ENCODE measurements at places on chromosomes 1 and 21.

GRCh38 chr1:156706657-156707416 lies 1.5 kb upstream of the CRABP2 start:
- no peak for DNase-seq

DNA sequence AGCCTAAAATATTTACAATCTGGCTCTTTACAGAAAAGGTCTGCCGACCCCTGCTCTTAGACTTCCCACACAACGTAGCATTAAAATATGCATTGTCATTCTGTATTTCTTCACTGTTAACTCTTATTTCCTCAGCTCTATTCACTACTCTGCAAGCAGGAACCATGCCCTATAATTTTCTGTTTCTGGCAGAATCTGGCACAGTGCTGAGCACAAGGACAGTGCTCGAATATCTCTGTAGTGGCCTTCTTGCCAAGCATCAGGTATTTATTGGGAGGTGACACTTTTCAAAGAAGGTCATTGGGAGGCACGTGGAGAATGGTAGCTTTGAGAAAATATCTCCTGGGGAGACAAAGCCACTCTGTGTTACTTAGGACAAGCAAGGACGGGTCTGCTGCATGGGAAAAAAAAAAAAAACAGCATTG lies 77.9 kb downstream of the PSMG1 start:
- DNase-seq: no peak

DNA sequence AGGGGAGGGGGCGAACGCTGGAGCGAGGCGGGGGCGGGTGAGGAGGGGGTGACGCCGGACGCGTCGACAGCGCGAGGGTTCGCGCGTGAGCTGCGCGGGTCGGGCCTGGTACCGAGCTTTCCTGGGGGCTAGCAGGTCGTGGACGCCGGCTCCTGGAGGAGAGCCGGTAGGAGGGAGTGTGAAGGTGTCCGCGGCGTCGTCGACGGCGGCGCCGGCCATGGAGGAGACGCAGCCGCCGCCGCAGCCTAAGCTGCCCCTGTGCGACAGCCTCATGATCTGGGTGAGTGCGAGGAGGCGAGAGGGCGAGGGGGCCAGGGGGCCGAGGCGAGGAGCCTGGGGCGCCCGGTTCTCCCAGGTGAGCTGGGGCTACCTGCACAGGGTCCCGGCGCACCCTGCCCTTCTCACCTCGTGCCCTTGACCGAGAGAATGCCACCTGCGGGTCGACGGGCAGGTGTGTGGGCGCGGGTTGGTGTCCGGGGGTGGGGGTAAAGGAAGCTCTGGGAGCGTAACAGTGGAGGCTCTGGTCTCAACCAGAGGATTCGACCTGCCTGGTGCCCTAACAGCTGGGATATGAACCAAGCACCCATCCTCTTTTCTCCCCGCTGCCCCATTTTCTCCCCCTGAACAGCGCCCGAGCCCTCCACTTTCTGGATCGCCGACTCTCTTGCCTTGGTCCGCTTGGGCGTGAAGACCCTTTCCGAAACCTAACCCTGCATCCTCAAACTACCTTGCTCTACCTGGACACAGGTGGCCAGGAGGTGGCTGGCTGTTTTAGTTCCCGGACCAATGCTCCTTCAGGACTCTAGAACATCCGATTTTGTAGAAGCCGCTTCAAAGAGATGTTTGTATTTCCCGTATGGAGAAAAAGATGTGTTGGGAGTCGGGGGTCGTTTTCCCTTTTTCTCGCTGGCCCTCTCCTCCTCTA lies at the start of gene HOOK1:
TSS of gene HOOK1 (plus strand) at position 49 of the 925 bp plus-strand sequence. CDS start at position 218, 169 bp downstream.
- DNase-seq: no peak

GRCh38 chr1:40221977-40222772 lies 25.6 kb upstream of the TMCO2 start:
- DNase-seq: no peak

DNA sequence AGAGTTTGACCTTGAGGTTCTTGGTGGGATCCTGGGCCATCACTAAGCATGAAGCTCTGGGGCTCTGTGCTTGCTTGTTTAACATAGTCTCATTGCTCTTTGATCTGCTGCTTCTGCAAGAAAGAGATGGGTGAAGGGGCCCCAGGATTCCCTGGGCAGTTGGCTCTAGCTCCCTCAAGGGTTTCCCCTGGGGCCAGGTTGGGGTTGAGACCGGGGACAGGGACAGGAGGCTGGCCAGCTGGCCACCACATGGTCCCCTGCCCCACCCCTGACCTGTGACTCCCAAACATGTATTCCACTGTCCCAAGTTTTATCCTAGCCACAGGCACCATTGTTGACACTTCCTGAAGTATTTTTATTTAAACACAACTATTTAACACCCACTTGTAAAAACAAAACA lies 69.5 kb downstream of the FHAD1 start:
- DNase-seq: no peak

DNA sequence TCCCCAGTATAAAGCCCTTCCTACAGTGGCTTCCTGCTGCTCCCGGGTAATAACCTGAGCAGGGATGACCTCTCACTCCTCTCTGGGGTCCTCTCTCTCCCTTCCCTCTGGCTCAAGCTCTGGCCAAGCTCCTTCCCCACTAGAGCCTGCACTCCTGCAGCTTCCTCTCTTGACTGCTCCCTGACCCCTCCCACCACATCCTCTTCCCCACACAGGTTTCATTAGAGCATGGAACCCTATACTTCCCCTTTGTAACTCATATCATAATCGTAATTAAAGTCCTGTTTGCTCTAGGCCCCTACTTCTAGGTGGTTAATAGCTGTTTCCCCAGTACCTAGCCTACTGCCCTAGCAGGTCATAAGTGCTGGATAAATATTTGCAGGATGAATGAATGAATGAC lies 146.2 kb downstream of the C1orf21 start:
- DNase-seq: no peak

DNA sequence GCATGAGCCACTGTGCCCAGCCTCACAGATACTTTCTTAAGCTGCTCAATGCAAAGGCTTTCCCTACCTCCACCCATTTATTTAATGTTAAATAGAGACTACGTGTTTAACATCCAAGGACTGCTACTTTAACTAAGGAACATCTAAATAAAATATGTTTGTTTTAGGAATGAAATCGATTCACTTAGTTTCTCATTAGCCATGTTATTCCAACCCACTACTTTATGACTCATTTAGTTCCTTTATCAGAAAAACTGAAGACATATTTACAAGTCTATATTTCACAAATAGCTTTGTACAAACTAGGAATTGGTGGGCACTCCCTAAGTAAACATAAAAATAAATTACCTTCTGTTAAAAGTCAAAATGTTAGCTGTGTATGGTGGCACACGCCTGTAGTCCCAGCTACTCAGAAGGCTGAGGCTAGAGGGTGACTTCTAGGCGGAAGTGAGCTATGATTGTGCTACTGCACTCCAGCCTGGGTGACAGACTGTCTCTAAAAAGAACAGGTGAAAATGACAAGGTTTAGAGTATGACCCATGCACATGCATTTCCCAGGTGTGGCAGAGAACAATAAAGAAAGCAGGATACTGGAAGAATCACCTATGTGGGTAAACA lies 39.9 kb upstream of the AK4 start:
- DNase-seq: no peak

GRCh38 chr1:202280595-202280994 lies 61.1 kb downstream of the UBE2T start:
- no peak for DNase-seq

- DNase-seq: no peak
Observed at GRCh38 chr1:208100906-208101305, 143.3 kb downstream of the PLXNA2 start.

- DNase-seq: no peak
Observed at GRCh38 chr21:15534450-15534886, 195.3 kb upstream of the USP25 start.

DNA sequence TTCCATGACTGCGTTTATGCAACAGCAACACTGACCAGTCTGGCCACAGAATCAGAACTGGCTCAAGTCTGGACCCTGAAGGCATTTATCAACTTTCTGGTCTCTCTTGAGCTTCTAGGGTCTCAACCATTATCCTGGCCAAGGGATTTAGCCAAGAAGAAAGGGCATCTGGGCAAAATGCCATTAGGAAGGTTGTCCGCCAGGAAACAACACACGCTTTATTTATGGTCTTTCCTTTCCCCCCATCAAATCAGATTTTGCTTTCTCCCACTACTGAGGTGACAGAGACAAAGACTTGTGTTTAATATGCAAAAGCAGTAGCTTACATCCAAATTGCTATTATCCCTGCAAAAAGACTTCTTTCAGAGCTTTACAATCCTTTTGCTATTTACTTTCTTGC lies 81.6 kb upstream of the PPP2R5A start:
- no peak for DNase-seq

All from stimulated activated naive CD4-positive, alpha-beta T cell (primary cell).